Cardiac muscle cell (in vitro differentiated cells and primary cell): ENCODE measurements at places on chromosomes 2 and 18. TPM values are rescaled to one million over a fixed set of nuclear protein-coding genes. Genes with fewer than 3 reads are reported as not detected.
A peak's percentile ranks its signal among the peaks of the same experiment; 100 is the strongest.

The DSG2 gene
- total RNA-seq, result 27.6 and 45.3 TPM in 2 replicates

The RALB gene
- total RNA-seq, result 26.5 and 31.4 TPM in 2 replicates

The FIGN gene
- total RNA-seq, result 23.1 and 51.0 TPM in 2 replicates

The TWIST2 gene
- not detected in 2 replicates for total RNA-seq

The RESP18 gene
- total RNA-seq, result not detected in 2 replicates

The ATAD2B gene
- total RNA-seq, result 11.3 and 17.2 TPM in 2 replicates

The FTCDNL1 gene
- 2.0 and 3.2 TPM in 2 replicates for total RNA-seq

The MCM6 gene
- total RNA-seq, result 12.8 and 19.8 TPM in 2 replicates

The OST4 gene
- 289 and 303 TPM in 2 replicates for total RNA-seq

The APCDD1 gene
- total RNA-seq, result 30.8 and 32.8 TPM in 2 replicates

DNA sequence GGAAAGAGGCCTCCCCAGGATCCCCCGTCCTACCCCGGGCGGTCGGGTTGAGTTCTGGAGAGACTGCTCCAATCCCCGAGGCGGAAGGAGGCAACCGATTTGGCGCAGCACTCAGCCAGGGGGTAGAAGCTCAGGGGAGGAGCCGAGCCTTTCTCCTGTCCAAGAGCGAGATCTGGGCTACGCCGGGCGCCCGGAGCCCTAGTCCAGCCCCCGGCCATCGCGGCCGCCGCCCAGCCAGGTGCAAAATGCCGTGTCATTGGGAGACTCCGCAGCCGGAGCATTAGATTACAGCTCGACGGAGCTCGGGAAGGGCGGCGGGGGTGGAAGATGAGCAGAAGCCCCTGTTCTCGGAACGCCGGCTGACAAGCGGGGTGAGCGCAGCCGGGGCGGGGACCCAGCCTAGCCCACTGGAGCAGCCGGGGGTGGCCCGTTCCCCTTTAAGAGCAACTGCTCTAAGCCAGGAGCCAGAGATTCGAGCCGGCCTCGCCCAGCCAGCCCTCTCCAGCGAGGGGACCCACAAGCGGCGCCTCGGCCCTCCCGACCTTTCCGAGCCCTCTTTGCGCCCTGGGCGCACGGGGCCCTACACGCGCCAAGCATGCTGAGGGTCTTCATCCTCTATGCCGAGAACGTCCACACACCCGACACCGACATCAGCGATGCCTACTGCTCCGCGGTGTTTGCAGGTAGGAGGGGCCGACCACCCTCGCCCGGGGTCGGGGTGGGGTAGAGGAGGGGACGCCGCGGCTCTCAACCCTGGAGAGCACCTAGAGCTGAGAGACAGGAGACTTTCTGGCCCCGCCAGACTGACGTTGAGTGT, at the start of gene DYSF:
DYSF (plus strand) TSS at position 158 of the 817 bp plus-strand sequence.
- H3K27ac ChIP-seq, result peak within 1 kb of the TSS; percentile 99
- H3K36me3 ChIP-seq, result no peaks in the 10 kb centered on the region
- no peaks in the 10 kb centered on the region for H3K27me3 ChIP-seq
- H3K4me1 ChIP-seq, result peaks cover 62% of the 10 kb centered on the region
- H3K4me3 ChIP-seq, result peak within 1 kb of the TSS; percentile 46
- DNase-seq, result peak; percentile 55

- H3K4me3 ChIP-seq, result peak overlapping the region; percentile 71
- DNase-seq, result no peak
- H3K27me3 ChIP-seq, result no peaks in the 10 kb centered on the region
- H3K4me1 ChIP-seq, result peaks cover 17% of the 10 kb centered on the region
- peak overlapping the region; percentile 99 for H3K27ac ChIP-seq
- no peaks in the 10 kb centered on the region for H3K36me3 ChIP-seq
Observed at GRCh38 chr18:10526561-10526949, 728 bp downstream of the NAPG start.

DNA sequence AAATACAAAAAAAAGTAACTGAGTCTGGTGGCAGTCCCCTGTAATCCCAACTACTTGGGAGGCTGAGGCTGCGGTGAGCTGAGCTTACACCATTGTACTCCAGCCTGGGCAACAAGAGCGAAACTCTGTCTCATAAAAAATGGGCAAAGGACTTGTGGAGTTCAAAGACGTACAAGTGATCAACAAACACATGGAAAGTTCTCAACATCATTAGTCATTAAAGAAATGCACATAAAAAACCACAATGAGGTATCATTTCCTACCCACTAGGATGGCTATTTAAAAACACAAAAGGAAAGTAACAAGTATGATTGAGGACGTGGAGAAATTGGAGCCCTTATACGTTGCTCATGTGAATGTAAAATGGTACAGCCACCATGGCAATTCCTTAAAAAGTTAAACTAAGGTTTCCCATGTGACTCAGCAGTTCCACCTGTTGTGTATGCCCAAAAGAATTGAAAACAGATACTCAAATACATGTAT, 52.3 kb downstream of the RAB10 start:
- peak; percentile 27 for DNase-seq
- no peaks in the 10 kb centered on the region for H3K27me3 ChIP-seq

GRCh38 chr2:195445639-195446038, 211.4 kb upstream of the SLC39A10 start:
- H3K4me3 ChIP-seq, result no peak overlapping the region
- no peaks in the 10 kb centered on the region for H3K27me3 ChIP-seq
- no peak for DNase-seq
- H3K36me3 ChIP-seq, result no peaks in the 10 kb centered on the region
- no peak overlapping the region for H3K27ac ChIP-seq

DNA sequence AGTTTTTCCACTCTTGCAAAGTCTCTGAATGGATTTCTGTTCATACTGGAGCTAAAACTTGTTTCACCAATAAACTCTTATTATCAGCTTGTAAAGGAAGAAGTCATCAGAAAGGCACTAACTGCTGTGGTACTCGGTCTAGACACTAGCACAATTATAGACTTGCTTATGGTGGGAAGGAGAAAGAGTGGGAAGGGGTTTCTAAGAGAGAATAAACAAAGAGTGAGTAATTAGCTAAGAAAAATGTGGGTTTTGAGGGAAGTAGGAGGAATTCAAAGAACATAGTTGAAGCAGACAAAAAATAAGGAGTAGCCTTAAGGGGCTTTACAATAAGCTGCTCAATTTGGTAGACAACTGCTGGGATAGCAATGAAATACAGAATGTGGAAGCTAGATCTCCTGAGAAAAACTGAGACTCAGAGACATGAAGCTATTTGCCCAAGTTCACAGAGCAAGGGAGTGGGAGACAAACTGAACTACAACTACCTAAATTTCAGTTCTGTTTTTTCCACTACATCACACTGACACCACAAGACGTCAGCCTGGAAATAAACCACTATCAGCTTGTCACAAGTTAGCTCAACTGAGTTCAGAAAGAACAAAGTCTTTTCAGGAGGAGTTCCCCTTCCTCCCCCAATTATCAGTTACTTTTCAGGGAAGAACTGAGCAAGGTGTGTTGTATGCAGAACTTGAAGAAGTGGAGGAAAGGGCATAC, 59.7 kb downstream of the MAP4K3 start:
- no peaks in the 10 kb centered on the region for H3K27me3 ChIP-seq
- no peak overlapping the region for H3K4me3 ChIP-seq
- peak overlapping the region; percentile 62 for H3K27ac ChIP-seq
- H3K4me1 ChIP-seq, result peaks cover 24% of the 10 kb centered on the region

- no peaks in the 10 kb centered on the region for H3K4me1 ChIP-seq
- H3K36me3 ChIP-seq, result no peaks in the 10 kb centered on the region
- no peaks in the 10 kb centered on the region for H3K27me3 ChIP-seq
- H3K4me3 ChIP-seq, result no peak overlapping the region
Observed at GRCh38 chr2:200007306-200007705, 51.9 kb downstream of the MAIP1 start.

GRCh38 chr2:20744366-20745335, 77.7 kb downstream of the GDF7 start:
- no peak overlapping the region for H3K27ac ChIP-seq
- no peaks in the 10 kb centered on the region for H3K27me3 ChIP-seq
- H3K4me3 ChIP-seq, result no peak overlapping the region
- DNase-seq, result no peak
- no peaks in the 10 kb centered on the region for H3K36me3 ChIP-seq

- no peaks in the 10 kb centered on the region for H3K27me3 ChIP-seq
- no peak for DNase-seq
- no peak overlapping the region for H3K4me3 ChIP-seq
- no peaks in the 10 kb centered on the region for H3K36me3 ChIP-seq
- H3K27ac ChIP-seq, result no peak overlapping the region
Observed at GRCh38 chr2:182897137-182897536, 30.7 kb upstream of the FRZB start.

GRCh38 chr2:113734185-113734584, 22.3 kb downstream of the SLC35F5 start:
- H3K27ac ChIP-seq, result no peak overlapping the region
- H3K4me1 ChIP-seq, result no peaks in the 10 kb centered on the region
- peaks cover 36% of the 10 kb centered on the region for H3K36me3 ChIP-seq
- no peak for DNase-seq
- no peak overlapping the region for H3K4me3 ChIP-seq
- no peaks in the 10 kb centered on the region for H3K27me3 ChIP-seq

GRCh38 chr2:88061295-88061694, 5.7 kb upstream of the KRCC1 start:
- H3K4me3 ChIP-seq, result no peak overlapping the region
- H3K4me1 ChIP-seq, result peaks cover 9% of the 10 kb centered on the region
- no peaks in the 10 kb centered on the region for H3K36me3 ChIP-seq
- DNase-seq, result no peak
- no peaks in the 10 kb centered on the region for H3K27me3 ChIP-seq

- H3K27me3 ChIP-seq, result no peaks in the 10 kb centered on the region
- H3K4me3 ChIP-seq, result no peak overlapping the region
- no peaks in the 10 kb centered on the region for H3K36me3 ChIP-seq
- no peak for DNase-seq
Observed at GRCh38 chr18:11989174-11989573, 7.9 kb downstream of the IMPA2 start.

GRCh38 chr2:119109866-119110265, 48.7 kb downstream of the C1QL2 start:
- H3K27me3 ChIP-seq, result peaks cover 11% of the 10 kb centered on the region
- no peak overlapping the region for H3K27ac ChIP-seq
- no peak overlapping the region for H3K4me3 ChIP-seq
- no peaks in the 10 kb centered on the region for H3K36me3 ChIP-seq
- no peaks in the 10 kb centered on the region for H3K4me1 ChIP-seq

DNA sequence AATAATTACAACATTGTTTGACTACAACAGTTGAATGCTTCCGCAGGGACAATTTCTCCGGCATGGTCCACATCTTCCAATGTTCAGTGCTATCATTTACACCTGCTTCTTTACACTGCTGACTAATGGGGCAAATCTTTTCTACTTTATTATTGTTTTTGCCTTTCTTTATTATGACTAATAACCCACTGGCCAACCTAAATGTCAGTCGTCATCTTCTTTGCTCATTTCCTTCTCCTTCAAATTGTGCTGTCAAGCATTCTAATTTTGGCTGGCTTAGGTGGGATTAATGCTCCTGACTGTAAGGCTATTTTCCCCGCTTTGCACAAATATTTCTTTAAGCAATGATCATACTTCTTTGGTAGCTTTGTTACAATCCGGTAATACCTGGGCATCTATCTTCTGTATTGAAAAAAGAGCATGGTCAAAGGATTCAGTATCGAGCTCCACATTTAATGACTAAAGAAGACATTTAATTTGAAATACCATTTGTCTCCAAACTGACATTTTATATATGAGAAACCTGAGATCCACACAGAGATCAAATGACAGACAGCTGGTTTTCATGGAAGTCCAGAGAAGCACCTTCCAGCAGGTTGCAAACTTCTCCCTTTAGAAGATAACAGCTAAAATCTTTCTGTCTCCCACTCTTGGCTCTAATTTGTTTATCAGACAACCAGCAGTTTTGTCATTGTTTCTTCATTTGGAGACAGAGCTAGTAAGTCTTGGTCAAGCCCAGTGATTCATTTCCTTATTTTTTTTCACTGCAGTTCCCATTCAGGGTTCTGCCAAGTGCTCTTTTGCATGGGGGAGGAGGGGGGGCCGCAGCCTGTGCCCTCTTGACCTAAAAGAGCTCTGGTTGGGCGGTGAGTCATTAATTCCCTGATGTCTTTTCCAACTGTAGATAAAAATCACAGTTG, 132.9 kb downstream of the SOCS6 start:
- H3K27ac ChIP-seq, result no peak overlapping the region
- peaks cover 10% of the 10 kb centered on the region for H3K4me1 ChIP-seq
- no peak overlapping the region for H3K4me3 ChIP-seq
- DNase-seq, result peak; percentile 93
- no peaks in the 10 kb centered on the region for H3K27me3 ChIP-seq

- DNase-seq, result no peak
- no peaks in the 10 kb centered on the region for H3K27me3 ChIP-seq
- no peaks in the 10 kb centered on the region for H3K4me1 ChIP-seq
- H3K36me3 ChIP-seq, result no peaks in the 10 kb centered on the region
- H3K27ac ChIP-seq, result no peak overlapping the region
Observed at GRCh38 chr2:24225499-24226242, 50.8 kb downstream of the FAM228A start.

GRCh38 chr18:65988386-65988785, 237.6 kb downstream of the CDH7 start:
- H3K27me3 ChIP-seq, result no peaks in the 10 kb centered on the region
- H3K4me3 ChIP-seq, result no peak overlapping the region
- no peaks in the 10 kb centered on the region for H3K4me1 ChIP-seq
- no peak overlapping the region for H3K27ac ChIP-seq
- DNase-seq, result no peak
- H3K36me3 ChIP-seq, result no peaks in the 10 kb centered on the region

DNA sequence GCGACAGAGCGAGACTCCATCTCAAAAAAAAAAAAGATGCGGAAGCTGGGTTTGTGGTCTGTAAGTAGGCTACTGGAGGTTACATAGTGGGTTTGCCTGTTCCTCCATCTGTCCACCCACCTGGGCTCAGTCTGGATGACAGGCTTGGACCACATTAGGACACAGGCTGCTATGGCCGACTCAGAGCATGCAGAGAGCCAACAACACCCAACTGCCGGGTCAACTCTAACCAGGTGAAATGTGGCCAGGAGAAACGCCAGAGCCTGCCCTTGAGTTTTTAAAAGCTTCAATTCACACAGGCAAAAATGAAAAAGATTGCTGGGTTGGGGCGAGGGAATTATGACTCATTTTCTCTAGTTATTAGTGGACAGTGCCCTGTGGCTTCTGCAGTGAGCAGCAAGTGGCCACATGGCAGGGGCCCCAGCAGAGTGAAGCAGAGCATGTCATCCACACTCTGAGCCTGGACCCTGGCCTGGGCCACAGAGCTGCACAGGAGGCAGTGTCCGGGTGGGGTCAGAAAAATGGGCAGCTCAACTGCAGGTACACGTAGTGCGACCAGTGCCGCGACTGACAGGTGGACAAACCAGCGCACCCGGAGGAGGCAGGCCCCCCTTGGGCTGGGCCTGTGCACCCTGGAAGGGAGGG, 67.4 kb downstream of the BIN1 start:
- no peaks in the 10 kb centered on the region for H3K36me3 ChIP-seq
- no peak overlapping the region for H3K27ac ChIP-seq
- no peaks in the 10 kb centered on the region for H3K27me3 ChIP-seq
- H3K4me1 ChIP-seq, result peaks cover 7% of the 10 kb centered on the region

GRCh38 chr2:134466141-134466540, 212.3 kb downstream of the MGAT5 start:
- no peak overlapping the region for H3K27ac ChIP-seq
- no peaks in the 10 kb centered on the region for H3K36me3 ChIP-seq
- peak; percentile 59 for DNase-seq
- H3K27me3 ChIP-seq, result no peaks in the 10 kb centered on the region
- no peak overlapping the region for H3K4me3 ChIP-seq
- H3K4me1 ChIP-seq, result peaks cover 30% of the 10 kb centered on the region

- H3K36me3 ChIP-seq, result no peaks in the 10 kb centered on the region
- DNase-seq, result no peak
- H3K4me3 ChIP-seq, result no peak overlapping the region
- H3K27me3 ChIP-seq, result no peaks in the 10 kb centered on the region
- no peak overlapping the region for H3K27ac ChIP-seq
Observed at GRCh38 chr2:134636714-134637113, 82.1 kb downstream of the TMEM163 start.

- no peaks in the 10 kb centered on the region for H3K36me3 ChIP-seq
- no peak overlapping the region for H3K27ac ChIP-seq
- peaks cover 23% of the 10 kb centered on the region for H3K4me1 ChIP-seq
- no peaks in the 10 kb centered on the region for H3K27me3 ChIP-seq
- H3K4me3 ChIP-seq, result no peak overlapping the region
Observed at GRCh38 chr18:5503740-5504139, 40.1 kb downstream of the EPB41L3 start.
